GM13977 (cell line): ENCODE measurements at places on chromosomes 12 and 14.

- DNase-seq: no peak
Measured at GRCh38 chr12:104263580-104264358, 39.8 kb upstream of the EID3 start.

DNA sequence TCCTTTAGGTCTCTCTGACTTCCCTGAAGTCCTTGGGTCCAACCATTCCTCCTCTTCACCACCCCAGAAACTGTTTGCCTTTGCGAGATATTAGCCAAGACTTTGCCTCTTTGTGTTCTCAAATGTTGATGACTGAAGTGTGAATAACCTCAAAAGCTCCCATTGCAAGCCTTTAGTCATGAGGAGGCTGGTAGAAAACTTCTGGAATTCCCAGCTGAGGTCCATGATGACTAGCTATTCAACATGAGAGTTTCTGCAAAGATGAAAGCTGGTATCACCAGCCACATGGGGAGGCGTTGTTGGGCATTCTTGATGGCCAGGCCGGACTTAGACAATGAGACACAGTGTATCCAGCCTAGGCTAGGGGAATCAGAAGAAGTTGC, 111.7 kb downstream of the TBX5 start:
- no peak for DNase-seq

- DNase-seq: no peak
Measured at GRCh38 chr12:89946518-89947135, 238.0 kb upstream of the ATP2B1 start.

DNA sequence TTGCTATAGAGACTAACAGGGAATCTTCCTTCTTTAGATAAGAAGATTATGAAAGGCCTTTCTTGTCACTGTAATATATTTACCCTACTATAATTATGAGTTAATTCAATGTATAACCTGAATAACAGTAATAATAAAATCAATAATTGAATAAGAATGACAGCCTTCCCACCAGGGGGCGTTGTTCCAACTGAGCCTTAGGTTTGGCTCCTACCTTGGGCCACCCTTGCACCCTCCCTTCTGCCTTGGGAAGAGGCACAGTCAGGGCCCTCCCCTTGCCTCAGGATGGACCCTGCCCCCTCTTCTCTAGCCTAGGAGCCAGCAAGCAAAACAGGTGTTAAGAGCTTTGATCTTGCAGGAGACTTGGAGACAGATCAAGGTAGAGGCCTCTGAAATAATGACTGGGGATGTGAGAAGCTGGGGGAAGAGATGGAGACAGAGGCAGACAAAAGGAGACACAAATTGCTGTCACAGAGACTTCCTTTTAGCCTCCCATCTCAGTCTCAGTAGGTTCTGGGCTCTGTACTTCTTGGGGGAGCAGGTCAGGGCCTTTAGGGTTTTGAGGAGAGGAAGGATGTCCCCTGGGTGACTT, 40.1 kb upstream of the CISTR start:
- DNase-seq: peak; percentile 17

- no peak for DNase-seq
Measured at GRCh38 chr14:57049848-57050247, 218.9 kb downstream of the EXOC5 start.

DNA sequence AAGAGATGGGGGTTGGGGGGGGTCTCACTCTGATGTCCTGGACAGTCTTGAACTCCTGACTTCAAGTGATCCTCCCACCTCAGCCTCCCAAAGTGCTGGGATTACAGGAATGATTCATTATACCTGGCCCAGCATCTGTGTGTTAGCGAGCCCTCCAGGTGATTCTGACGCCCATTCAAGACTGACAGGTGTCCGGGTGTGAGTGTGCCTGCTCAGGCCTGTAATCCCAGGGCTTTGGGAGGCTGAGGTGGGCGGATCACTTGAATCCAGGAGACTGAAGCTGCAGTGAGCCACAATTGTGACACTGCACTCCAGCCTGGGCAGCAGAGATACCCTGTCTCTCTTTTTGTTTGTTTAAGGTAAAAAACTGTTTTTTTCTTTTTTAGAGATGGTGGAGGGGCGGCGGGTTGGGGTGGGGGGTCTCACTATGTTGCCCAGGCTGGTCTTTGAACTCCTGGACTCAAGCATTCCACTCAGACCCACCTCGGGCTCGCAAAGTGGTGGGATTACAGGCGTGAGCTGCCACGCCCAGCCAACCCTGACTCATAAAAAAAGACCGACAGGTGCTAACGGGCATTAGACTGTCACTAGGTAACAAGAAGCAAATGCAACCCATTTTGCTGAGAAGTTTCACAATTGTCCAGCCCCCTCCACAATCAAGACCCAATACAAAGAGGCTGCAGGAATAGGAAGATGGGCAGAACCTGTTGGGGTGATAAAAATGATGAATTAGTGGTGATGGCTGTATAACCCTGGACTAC, 4.7 kb downstream of the VSIG10 start:
- DNase-seq: no peak

DNA sequence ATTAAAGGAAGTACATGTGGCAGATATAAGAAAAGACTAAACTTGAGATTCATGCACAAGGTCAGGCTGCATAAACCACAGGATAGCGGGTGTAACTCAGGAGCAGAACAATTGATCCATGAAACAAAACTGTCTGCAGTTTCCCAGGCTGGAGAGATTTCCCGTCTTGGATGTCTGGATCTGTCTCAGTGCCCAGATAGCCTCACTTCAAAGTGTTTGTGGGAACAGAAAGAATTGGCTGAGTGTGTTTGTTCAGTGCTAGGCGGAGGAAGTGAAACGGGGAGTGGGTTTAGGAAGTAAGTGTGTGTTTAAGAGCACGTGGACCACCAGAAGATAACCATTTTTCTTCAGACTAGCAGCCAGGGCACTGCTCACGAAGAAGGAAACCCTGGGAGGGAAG, 1.4 kb upstream of the RNASE10 start:
- DNase-seq: no peak
